ENCODE measurements at places on chromosomes 16 and 17.

- no peak for DNase-seq
Observed at GRCh38 chr17:69914520-69914919, 160.5 kb upstream of the KCNJ16 start.

GRCh38 chr16:52383119-52383518 lies 163.8 kb downstream of the TOX3 start:
- DNase-seq, result no peak

- peak; percentile 76 for DNase-seq
Observed at GRCh38 chr17:34318474-34318873, 761 bp upstream of the CCL8 start.

GRCh38 chr16:88622866-88623265 lies 15.5 kb upstream of the IL17C start:
- DNase-seq, result no peak

DNA sequence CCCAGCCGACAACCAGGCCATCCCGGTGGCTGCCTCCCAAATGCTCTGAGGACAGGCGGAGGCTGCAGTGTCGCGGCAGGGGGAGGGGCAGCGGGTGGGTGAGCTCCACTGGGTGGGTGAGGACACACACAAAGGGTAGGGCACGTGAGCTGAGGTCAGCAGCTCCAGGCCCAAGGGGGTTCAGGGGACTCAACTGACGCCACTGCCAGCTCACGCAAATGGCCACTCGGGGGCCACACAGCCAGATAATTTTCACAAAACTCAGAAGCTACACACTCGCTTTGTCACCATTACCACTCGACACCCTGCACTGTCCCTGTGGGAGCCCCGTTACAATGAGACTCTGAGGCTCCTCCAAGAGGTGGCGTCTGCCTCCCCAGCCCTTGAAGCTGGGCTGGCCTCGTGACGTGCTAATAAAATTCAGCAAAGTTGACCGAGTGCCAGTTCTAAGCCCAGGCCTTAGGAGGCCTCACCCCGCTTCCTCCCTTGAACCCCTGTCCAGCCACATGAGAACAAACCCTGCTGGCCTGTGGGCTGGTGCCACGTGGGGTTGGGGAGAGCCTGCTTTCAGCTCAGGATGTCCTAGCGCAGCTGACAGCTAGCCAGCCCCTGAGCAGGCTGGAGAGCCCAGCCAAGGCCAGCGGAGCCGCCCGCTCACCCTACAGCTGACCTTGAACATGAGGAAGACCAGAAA lies 56.9 kb downstream of the RMI2 start:
- peak; percentile 60 for DNase-seq

GRCh38 chr16:81752225-81752875 lies 26.7 kb upstream of the PLCG2 start:
- peak; percentile 93 for DNase-seq

DNA sequence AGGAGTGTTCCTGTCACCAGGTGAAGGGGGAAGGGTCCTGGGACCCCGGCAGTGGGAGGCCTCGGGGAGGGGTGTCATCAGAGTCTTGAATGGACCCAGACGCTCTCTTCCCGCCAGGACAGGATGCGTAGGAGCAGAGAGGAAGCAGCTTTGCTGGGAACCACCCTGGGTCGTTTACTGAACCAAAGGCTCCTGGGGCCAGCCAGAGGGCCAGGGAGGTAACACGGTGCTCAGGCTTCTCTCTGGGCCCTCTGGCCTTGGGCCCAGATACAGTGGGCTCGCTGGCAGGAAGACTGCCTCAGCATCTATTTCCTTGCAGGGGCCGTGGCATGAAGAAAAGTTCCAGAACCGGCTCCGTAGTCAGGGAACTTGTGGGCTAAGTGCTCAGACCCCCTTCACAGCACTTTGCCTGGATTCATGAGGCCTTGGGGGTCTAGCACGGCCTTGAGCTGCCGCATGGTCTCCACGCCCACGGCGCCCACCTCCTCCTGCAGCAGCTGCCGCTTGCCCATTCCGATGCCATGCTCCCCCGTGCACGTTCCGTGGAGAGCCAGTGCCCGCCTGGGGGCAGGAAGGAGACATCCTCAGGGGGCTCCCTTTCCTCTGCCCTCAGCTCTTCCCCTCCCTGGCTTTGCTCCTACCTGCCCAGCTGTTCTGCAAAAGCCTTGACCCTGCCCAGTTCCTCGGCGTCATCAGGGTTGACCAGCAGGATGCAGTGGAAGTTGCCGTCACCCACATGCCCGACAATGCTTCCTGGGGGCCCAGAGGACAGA lies 4.4 kb downstream of the LDHD start:
- DNase-seq, result no peak

- DNase-seq, result no peak
Observed at GRCh38 chr17:80719449-80719848, 174.8 kb downstream of the RPTOR start.

DNA sequence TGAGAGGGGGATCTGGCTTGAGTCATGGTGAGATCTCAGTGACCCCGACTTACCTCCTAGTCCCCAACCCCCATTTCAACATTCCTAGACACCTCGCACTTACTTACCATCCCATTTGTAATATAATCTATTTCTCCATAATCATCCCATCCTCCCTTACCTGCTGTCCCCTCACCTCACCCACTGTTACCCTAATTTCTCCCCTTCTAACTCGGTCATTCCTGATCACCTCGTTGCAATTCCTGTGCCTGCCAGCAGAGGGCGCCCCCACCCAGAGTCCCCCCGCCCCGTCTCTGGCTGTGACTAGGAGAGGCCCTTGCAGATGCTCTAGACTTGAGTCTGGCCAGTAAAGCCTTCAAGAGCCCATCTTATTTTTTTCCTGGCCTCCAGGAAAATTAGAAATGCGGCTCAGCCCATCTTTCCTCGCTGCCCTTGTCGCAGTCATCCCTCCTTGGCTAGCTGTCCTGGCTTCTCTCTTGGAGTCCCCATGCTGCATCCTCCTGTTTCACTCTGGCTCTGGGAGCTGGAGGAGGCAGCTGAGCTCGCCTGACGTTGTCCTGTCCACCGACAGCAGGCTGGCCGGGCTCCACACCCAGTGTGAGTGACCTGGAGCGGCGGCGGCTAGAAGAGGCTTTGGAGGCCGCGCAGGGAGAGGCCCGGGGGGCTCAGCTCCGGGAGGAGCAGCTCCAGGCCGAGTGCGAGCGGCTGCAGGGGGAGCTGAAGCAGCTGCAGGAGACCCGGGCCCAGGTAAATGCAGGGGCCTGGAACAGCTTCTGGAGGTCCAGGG lies 5.0 kb downstream of the TBKBP1 start:
- peak; percentile 90 for DNase-seq

DNA sequence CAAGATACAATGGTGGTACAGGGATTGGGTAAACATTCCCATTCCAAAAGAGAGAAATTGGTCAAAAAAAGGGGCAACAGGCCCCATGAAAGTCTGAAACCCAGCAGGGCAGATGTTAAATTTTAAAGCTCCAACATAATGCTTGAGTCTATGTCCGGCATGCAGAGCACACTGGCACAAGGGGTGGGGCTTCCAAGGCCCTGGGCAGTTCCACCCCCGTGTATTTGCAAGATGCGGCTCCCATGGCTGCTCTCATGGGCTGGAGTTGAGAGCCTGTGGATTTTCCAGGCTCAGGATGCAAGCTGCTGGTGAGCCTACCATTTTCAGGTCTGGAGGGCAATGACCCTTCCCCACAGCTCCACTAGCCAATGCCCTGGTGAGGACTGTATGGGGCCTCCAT lies 27.9 kb upstream of the RAI1 start:
- DNase-seq, result no peak

DNA sequence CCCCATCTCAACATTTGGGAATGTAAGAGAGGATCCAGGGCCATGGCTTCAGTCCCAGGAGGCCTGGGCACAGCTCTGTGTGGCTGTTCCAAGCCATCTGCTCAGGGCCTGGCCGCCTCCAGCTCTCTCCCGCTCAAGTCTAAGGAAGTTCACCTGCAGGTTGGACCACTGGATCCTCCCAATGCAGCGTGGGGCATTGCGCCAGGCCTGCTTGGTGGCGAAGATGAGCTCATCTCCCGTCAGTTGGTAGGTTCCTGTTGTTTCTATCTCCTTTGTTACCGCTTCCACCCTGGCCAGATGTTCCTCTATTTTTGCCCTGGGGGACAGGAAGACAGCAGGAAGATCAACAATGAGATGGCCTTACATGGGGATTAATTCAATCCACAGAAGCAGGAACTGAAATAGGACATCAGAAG lies 17.5 kb downstream of the NOS2 start:
- no peak for DNase-seq

GRCh38 chr16:51535591-51535990 lies 384.5 kb upstream of the SALL1 start:
- no peak for DNase-seq

DNA sequence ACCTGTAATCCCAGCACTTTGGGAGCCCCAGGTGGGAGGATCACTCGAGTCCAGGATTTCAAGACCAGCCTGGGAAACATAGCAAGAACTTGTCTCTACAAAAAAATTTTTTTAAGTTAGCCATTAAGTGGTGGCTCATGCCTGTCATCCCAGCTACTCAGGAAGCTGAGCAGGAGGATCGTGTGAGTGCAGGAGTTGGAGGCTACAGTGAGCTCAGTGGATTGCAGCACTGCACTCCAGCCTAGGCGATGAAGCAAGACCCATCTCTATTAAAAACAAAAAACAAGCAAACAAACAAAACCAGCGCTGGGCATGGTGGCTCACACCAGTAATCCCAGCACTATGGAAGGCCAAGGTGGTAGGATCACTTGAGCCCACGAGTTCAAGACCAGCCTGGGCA lies 38.0 kb downstream of the HEATR3 start:
- DNase-seq, result no peak

DNA sequence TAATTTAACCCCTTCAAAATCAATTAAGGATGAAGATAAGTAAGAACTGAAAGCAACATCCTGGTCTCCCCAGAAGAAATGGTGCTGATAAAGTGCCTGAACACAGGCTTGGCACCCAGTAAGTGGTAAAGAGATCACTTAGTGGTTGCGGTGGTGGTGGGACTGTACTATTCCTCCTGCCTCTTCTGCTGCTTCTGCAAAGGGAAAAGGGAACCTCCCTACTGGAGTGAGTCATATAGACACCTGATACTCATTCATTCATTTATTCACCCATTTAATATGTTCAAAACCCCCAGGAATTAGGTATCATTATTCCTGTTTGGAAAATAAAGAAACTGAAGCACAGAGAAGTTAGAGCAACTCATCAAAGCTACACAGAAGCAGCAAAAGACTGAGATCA lies 60.6 kb downstream of the CDYL2 start:
- no peak for DNase-seq

- DNase-seq, result no peak
Observed at GRCh38 chr17:29982991-29983653, 41.7 kb downstream of the EFCAB5 start.

- no peak for DNase-seq
Observed at GRCh38 chr17:12605222-12605621, 60.5 kb upstream of the MYOCD start.

GRCh38 chr16:4915226-4915761 lies 21.7 kb downstream of the PPL start:
- DNase-seq, result no peak

GRCh38 chr16:73095885-73096421 lies 48.0 kb upstream of the ZFHX3 start:
- DNase-seq, result no peak

- no peak for DNase-seq
Observed at GRCh38 chr16:12815361-12815760, 11.7 kb upstream of the CPPED1 start.

DNA sequence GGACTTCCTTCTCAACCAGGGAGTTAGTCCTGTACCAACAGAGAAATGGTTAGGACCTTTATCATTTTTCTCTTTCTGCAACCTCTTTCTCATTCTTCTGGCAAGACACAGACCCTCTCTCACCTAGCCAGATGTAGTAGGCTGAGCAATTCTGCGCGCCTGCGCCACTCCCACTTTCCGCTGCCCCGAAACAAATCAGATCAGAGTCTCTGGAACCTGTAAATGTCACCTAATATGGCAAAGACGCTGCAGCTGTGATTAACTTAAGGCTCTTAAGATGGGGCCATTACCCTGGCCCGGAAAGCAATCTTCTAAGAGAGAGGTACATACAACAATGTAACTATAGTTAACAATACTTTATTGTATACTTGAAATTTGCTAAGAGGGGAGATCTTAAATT lies 94.3 kb upstream of the ASIC2 start:
- DNase-seq, result no peak

GRCh38 chr17:13154398-13154797 lies 136.6 kb upstream of the ELAC2 start:
- DNase-seq, result no peak

DNA sequence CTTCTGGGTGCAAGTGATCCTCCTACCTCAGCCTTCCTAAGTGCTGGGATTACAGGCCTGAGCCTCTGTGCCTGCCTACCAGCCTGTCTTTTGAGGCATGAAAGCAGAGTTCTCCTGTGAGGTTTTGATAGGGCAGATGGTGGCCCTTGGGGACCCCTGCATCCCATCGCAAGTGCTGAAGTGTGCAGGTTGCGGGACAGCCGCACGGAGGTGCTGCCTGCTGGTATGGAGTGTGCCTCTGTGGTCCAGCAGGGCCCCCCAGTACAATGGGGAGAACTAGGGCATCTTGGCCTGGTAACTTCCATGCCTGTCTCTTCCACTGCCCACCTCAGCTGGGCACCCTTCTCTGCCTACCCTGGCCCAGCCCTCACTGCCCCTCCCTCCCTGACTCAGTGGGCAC lies 9.9 kb upstream of the NDRG4 start:
- DNase-seq, result no peak

GRCh38 chr17:32801193-32801592 lies 75.7 kb downstream of the MYO1D start:
- no peak for DNase-seq

All from Karpas-422 (cell line).